ENCODE measurements at places on chromosomes 6 and 20.

DNA sequence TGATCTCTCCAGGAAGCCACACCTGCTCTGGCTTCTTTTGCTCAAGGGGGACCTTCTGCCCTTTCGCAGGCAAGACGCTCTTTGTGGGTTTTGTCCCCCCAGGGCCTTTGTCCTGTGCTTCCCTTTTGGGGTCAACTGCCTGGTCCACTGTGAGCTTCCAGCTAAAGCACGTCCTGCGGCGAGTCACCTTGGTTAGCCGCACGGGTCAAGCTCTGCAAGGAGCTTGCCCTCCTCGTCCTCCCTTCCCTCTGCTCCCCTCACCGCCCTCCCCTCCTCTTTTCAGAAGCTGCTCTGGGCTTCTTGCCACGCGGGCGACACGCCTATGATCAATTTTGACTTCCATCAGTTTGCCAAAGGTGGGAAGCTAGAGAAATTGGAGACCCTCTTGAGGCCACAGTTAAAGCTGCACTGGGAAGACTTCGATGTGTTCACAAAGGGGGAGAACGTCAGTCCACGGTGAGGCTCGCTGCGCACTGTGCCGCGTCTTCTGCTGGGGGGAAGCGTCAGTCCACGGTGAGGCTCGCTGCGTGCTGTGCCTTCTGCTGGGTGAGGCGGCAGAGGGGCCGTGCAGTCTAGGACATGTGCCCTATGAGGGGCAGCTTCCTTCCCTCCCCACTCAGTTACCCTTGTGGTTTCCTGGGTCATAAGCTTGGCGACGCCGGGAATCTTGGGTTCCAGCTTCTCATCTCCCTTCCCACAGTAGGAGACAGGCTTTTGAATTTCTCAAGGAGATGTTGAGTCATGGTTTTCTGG, 80.2 kb downstream of the SYNJ2 start:
- no peak for DNase-seq

DNA sequence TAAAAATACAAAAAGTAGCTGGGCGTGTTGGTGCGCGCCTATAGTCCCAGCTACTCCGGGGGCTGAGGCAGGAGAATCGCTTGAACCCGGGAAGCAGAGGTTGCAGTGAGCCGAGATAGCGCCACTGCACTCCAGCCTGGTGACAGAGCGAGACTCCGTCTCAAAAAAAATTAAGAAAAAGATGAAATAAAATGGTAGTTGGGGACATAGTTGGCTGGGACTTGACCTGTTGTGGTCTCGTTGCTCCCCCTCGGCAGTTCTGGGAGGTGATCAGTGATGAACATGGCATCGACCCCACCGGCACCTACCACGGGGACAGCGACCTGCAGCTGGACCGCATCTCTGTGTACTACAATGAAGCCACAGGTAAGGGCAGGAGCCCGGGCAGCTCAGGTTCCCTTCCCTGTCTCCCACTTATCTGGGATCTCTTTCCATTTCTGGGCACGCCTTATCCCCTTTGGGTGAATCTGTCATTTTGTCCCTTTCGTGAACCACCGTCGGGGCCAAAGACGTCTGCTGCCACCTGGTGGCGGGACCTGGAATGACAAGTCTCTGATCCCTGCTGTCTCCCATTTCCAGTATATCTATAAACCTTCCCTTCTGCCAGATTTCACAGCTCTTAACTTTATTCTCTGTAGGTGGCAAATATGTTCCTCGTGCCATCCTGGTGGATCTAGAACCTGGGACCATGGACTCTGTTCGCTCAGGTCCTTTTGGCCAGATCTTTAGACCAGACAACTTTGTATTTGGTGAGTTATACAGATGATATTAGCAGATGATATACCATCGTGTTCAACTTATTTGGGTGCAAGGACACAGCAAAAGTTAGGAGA, 2.3 kb downstream of the TUBB start:
- DNase-seq, result peak; percentile 58

DNA sequence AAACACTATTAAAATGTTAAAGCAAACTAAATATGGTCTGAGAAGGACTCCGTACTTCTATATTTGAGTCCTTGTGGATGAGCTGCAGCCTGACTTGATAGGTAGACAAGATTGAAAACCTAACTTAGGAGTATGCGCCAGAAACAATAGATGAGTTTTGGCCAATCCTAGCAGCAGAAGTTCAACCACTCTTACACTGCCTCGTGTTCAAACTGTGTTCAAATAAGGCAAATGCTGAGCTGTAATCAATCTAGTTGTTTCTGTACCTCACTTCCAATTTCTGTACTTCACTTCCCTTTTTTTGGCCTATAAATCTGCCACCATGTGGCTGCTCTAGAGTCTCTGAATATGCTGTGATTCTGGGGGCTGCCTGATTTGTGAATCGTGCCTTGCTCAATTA, 13.2 kb upstream of the SERINC1 start:
- no peak for DNase-seq

GRCh38 chr6:4358414-4359107, 223.2 kb upstream of the ECI2 start:
- DNase-seq, result no peak

- no peak for DNase-seq
These were observed 128.5 kb downstream of the ALDH8A1 start for GRCh38 chr6:134821397-134821796.

DNA sequence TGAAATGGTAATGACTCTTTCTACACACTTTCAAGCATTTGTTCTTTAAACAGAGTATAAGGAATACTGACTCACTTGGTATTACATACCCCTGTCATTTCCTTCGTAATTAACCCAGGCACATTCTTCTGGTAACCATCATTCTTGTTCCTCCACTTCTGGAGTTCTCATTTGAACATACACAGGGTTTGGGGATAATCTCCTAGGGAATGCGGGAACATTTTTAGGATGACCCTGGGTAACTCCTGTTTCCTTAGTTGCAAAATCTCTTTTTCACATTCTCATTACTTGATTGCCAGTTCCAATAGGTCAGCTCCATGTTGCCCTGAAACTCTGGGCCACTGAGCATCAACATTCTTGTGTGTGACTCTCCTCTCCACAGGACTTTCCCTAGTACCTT, 51.5 kb upstream of the E2F3 start:
- no peak for DNase-seq

GRCh38 chr20:47568019-47568418, 66.3 kb downstream of the NCOA3 start:
- no peak for DNase-seq

DNA sequence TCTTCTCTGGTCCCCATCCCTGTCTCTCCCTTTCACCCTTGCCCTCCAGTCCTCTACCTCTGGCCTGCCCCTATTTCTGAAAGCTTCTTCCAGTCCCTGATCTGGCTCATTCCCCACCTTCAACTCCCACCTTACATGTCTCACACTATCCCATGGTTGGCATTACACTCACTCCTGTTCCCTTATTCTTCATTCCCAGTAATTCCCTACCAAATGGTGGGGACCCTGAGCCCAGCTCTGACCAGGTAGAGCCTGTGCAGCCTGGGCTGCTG, 6.4 kb downstream of the TP53INP2 start:
- no peak for DNase-seq

GRCh38 chr6:52155791-52156576, 30.2 kb upstream of the IL17A start:
- DNase-seq, result peak; percentile 46

DNA sequence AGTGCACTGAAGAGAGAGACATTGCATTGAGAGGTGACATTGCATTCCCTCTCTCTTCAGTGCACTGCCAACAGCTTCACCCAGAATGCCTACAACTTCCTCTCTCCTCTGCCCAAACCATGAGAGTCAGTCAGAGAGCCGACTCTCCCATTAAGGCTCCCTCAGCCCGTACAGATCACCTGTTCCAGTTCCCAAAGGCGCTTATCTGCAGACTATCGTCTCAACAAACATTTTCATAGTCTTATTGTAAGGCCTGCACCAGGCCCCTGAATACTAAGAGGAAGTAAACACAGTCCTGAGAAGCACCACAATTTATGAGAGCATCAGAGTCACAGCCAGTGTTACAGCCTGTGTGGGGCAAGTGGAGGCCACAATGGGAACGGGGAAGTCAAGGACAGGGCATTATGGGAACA, 53.7 kb downstream of the GFOD1 start:
- DNase-seq, result no peak

- no peak for DNase-seq
These were observed 47.3 kb downstream of the SLC35D3 start for GRCh38 chr6:136969433-136969832.

GRCh38 chr6:43713643-43714310, 26.2 kb upstream of the MRPS18A start:
- no peak for DNase-seq

All from NK-92 treated with Interleukin-12 subunit alpha and Interleukin-12 subunit beta, amount 100 ng/mL, for 24 hours (cell line).